ENCODE measurements at places on chromosomes 12 and 14.

DNA sequence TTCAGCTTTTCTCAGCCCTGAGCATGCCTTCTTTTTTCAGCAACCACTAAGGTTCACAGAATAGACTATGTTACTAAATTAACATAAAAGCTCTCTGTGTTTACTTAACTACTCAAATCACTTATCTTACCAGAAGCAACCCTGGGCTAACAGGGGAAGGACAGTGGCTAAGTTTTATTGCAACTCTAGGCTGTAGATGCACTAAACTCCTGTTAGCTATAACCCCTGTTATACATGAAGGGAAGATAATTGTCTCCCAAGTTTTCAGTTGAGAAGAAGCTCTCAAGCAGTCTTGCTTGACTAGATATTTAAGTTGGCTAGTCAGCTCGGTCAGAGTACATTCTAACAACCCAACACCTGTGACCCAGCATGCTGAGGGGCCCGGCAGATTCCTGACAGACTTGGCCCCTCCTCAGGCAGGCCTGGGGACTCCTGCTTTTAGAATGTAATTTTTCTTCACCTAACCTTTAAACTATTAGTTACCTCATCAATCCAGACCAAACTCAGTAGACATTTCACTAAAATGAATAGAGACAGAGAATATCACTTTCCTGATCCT lies 464.5 kb downstream of the EGLN3 start:
- no peak for DNase-seq

- DNase-seq, result no peak
Measured at GRCh38 chr14:95431199-95432143, 85.0 kb downstream of the SYNE3 start.

GRCh38 chr12:132662901-132663755 lies 24.0 kb downstream of the POLE start:
- no peak for DNase-seq

- DNase-seq, result no peak
Measured at GRCh38 chr12:49055092-49055491, 5.5 kb downstream of the KMT2D start.

DNA sequence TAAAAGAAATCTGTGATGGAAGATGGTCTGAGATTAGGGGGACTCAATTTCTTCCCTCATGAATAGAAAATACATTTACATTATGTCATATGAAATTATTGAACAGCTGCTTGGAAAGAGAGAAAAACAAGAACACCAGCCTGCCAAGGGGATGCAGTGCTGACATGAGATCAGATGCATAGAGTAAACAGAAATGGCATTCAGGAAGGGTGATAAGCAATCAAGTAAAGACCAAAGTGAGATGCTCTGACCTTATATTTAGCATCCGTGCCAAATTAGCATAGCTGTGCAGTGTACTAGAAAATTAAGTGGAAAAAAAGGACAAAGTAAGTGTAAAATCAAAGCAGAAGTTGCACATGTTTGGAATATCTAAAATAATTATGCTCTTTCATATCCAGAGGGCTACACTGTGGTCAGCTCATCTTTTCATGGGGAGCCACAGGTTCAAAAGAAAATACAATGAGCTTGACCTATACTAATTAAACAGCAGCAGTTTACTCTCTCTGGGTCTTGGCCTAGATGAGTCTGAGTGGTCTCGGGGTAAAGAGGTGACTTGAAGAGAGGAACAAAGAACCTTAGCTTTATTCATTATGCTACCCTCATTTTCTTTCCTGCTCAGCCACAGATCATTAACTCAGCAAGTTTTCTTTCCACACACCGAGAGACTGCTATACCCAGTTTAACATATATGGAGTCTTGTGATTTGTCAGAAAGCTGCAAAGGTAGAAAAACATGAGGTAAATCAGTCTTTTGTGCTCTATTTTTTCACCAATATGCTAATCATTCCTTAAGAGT lies 359.4 kb upstream of the FOXG1 start:
- DNase-seq, result no peak
